Upper lobe of right lung (tissue), 1 donor: ENCODE measurements at places on chromosomes 13 and 19. TPM values are rescaled to one million over a fixed set of nuclear protein-coding genes. Genes with fewer than 3 reads are reported as not detected.

RELB gene
- total RNA-seq = 17.5 TPM

ERF gene
- 53.9 TPM for total RNA-seq

SRRM5 gene
- total RNA-seq = 0.29 TPM

PLPP2 gene
- 5.7 TPM for total RNA-seq

DNA sequence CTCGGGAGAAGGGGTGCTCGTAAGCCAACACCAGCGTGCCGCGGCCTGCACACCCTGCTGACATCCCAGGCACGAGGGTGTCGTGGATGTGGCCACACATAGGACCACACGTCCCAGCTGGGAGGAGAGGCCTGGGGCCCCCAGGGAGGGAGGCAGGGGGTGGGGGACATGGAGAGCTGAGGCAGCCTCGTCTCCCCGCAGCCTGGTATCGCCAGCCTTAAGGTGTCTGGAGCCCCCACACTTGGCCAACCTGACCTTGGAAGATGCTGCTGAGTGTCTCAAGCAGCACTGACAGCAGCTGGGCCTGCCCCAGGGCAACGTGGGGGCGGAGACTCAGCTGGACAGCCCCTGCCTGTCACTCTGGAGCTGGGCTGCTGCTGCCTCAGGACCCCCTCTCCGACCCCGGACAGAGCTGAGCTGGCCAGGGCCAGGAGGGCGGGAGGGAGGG is 2.4 kb downstream of the IZUMO4 start:
- H3K36me3 ChIP-seq = peaks cover 38% of the 10 kb centered on the region
- H3K27me3 ChIP-seq = no peaks in the 10 kb centered on the region
- H3K27ac ChIP-seq = no peak overlapping the region
- no peak for DNase-seq
- H3K4me3 ChIP-seq = no peak overlapping the region

DNA sequence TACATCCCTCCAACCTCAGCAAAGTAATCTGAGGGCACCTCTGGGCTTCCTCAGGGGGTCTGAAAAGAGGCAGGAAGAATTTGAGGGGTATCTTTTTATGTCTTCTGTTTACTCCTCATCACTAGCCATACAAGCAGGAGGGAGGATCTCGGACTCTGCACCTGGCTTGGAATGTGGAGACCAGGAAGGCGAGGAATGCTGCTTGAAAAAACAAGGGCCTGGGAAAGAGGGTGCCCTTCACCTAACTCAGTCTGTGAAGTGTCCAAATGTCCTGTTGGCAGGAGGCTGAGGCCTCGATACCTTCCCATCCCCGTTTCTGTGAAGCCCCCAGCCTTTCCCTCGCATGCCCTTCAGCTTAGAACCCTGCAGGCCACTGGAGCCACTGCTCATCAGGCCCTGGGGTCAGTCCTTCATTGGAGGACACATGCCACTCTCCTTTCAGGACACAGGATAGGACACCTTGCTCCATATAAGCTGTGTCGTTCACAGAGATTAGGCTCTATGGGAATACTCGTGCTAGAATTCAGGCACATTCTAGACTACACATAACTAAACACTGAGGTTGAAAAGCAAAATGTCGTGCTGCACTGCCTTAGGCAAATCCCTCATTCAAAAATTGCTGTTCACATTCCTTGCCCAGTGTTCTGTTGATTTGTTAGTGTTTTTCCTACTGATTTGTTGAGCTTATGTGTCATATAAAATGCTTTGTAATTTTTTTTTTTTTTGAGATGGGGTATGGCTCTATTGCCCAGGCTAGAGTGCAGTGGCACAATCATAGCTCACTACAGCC is 49.7 kb downstream of the ESD start:
- peaks cover 43% of the 10 kb centered on the region for H3K36me3 ChIP-seq
- H3K4me3 ChIP-seq = no peak overlapping the region
- peaks cover 4% of the 10 kb centered on the region for H3K4me1 ChIP-seq
- no peak overlapping the region for H3K27ac ChIP-seq
- H3K27me3 ChIP-seq = no peaks in the 10 kb centered on the region

- H3K4me3 ChIP-seq = no peak overlapping the region
- H3K27me3 ChIP-seq = no peaks in the 10 kb centered on the region
- H3K27ac ChIP-seq = no peak overlapping the region
Observed at GRCh38 chr13:50531917-50532899, 311.3 kb downstream of the DLEU7 start.

- no peaks in the 10 kb centered on the region for H3K36me3 ChIP-seq
- no peak overlapping the region for H3K27ac ChIP-seq
Observed at GRCh38 chr13:111610081-111610480, 289.6 kb downstream of the TEX29 start.

- peak; percentile 60 for DNase-seq
- H3K4me3 ChIP-seq = no peak overlapping the region
- peak overlapping the region; percentile 18 for H3K27ac ChIP-seq
- H3K4me1 ChIP-seq = peaks cover 14% of the 10 kb centered on the region
- no peaks in the 10 kb centered on the region for H3K27me3 ChIP-seq
- H3K36me3 ChIP-seq = peaks cover 32% of the 10 kb centered on the region
Observed at GRCh38 chr13:113546571-113547237, 37.8 kb upstream of the TFDP1 start.

DNA sequence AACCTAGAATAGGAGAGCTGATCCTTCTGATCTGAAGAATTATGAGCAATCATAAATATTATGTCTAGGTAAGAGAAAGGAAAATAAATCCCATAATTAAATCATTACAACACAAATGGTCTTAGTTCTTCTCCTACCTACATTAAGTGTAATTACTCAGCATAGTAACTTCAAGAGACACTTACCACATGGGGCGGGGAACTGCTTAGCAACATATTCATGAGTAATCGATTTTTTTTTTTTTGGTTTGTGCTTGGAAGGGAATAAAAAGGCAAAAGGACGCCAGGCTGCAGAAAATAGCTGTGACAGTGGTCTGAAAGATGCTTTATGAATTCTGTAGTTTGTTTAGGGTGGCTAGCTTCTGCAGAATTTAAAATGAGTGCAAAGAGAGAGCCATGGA is 103.3 kb upstream of the HTR2A start:
- H3K27ac ChIP-seq = no peak overlapping the region
- H3K4me1 ChIP-seq = no peaks in the 10 kb centered on the region
- H3K27me3 ChIP-seq = no peaks in the 10 kb centered on the region
- no peak overlapping the region for H3K4me3 ChIP-seq

- H3K36me3 ChIP-seq = no peaks in the 10 kb centered on the region
- H3K4me1 ChIP-seq = peaks cover 37% of the 10 kb centered on the region
- no peak overlapping the region for H3K4me3 ChIP-seq
- H3K27me3 ChIP-seq = no peaks in the 10 kb centered on the region
Observed at GRCh38 chr19:44692379-44692721, 6.6 kb upstream of the CEACAM16 start.

DNA sequence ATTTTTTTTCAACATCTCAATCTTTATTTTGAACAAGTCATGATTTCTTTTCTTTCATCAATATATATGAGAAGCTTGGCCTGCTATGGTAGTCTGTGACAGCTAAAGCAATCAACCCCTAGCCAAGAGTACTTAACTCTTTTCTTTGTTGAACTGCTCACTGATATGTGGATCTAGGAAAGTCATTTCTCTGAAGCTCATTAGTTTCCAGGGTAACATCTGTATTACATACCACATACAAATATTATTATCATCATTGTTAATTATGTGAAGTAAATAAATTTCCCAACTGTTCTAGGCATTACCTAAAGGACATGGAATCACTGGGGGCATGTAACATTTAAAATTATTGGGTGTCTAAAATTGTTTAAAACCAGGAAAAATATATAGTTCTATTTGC is 267.3 kb downstream of the DCT start:
- H3K4me3 ChIP-seq = no peak overlapping the region
- no peaks in the 10 kb centered on the region for H3K36me3 ChIP-seq
- H3K27me3 ChIP-seq = no peaks in the 10 kb centered on the region
- no peak overlapping the region for H3K27ac ChIP-seq
- DNase-seq = no peak

- no peak for DNase-seq
- peaks cover 67% of the 10 kb centered on the region for H3K36me3 ChIP-seq
- H3K4me1 ChIP-seq = peaks cover 60% of the 10 kb centered on the region
- no peaks in the 10 kb centered on the region for H3K27me3 ChIP-seq
- H3K4me3 ChIP-seq = no peak overlapping the region
Observed at GRCh38 chr19:11191273-11191755, 6.0 kb downstream of the KANK2 start.

DNA sequence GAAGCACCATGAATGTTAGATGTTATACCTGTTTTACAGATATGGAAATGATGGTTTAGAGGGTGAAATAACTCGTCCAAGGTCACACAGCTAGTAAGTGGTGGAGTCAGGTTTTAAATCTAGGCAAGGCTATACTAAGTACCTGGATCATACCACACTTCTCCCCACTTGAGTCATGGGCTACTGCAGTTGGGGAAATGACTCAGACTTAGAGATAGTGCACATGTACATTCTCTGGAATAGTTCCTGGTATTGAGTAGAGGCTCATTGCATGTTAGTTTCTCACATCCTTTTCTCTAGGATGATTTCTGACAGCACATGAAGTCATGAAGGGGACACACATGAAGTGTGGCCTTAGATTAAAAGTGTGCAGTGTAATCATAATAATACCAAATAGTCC is 76.2 kb upstream of the TNFSF11 start:
- H3K4me1 ChIP-seq = no peaks in the 10 kb centered on the region
- H3K36me3 ChIP-seq = no peaks in the 10 kb centered on the region
- no peak for DNase-seq
- peaks cover 3% of the 10 kb centered on the region for H3K27me3 ChIP-seq
- no peak overlapping the region for H3K4me3 ChIP-seq

DNA sequence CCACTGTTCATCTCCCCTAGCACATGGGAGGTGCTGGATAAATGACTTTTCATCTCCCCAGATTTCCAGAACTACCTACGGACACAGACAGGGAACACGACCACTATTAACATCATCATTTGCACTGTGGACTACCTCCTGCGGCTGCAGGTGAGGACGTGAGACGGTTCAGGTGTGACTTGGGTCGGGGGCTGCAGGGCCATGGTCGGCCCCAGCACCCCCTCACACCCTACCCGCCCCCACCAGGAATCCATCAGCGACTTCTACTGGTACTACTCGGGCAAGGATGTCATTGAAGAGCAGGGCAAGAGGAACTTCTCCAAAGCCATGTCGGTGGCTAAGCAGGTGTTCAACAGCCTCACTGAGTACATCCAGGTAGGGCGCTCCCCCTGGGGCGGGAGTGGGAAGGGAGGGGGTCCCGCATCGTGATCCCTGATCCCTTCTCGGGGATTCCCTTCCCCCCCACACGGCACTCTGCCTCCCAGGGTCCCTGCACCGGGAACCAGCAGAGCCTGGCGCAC is 74.4 kb downstream of the MAP4K1 start:
- no peaks in the 10 kb centered on the region for H3K36me3 ChIP-seq
- peaks cover 19% of the 10 kb centered on the region for H3K4me1 ChIP-seq
- H3K27ac ChIP-seq = no peak overlapping the region
- DNase-seq = no peak
- H3K4me3 ChIP-seq = no peak overlapping the region

DNA sequence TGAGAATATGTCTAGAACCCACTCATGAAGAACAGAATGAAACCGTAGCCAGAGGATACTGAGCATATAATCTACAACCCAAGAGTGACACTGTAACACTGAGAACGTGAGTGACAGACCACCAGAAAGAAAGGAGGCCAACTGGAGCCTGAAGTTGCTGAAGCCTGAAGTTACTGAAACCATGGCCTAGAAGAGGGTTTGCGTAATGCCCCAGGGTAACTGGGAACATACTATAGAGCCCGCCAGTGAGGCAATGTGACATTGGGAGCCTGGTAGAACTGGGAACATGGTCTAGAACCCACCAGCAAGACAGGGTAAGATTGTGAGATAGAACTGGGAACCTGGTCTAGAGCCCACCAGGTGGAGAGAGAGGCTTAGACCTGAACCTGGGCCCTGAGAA is 15.5 kb upstream of the TNFSF14 start:
- H3K4me1 ChIP-seq = no peaks in the 10 kb centered on the region
- H3K4me3 ChIP-seq = no peak overlapping the region
- no peak overlapping the region for H3K27ac ChIP-seq
- DNase-seq = no peak
- no peaks in the 10 kb centered on the region for H3K27me3 ChIP-seq
- peaks cover 77% of the 10 kb centered on the region for H3K36me3 ChIP-seq

DNA sequence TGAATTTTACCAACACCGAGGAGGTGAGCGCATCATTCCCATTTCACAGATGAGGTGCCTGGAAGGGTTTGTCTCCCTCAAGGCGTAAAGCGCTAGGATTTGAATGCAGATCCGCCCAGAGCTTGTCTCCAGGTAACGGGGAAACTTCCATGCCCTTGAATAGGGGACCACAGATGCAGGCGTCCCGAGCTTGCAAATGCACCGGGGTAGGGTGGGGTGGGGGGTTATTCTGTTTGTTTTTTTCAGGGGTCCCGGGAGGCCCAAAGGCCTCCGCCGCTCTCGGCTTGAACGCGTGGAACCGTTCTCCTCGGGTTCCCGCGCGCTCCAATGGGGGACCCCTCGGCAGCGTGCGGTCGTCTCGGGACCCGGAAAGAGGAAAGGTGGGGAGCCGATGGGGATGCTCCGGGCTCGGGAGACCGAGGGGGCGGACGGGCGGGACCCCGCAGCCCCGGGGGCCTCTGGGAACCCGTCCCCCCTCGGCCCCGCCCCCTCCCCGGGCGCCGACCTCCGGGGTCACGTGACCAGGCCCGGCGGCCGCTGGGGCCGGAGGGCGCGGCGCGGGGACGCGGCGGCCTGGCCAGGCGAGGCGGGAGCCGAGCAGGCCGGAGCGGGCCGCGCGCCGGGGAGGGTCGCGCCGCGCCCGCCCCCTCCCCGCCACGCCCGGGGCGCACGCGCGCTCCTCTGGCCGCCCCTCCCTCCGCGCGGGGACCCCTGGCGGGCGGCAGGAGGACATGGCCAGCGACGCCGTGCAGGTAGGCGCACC is at the start of gene PKN1:
Gene PKN1, plus strand, starts transcription at position 516 of the 763 bp plus-strand sequence. Its CDS starts 216 bp downstream, at position 732.
- H3K27me3 ChIP-seq = no peaks in the 10 kb centered on the region
- peak; percentile 84 for DNase-seq
- peak within 1 kb of the TSS; percentile 86 for H3K27ac ChIP-seq
- peaks cover 28% of the 10 kb centered on the region for H3K4me1 ChIP-seq
- peak within 1 kb of the TSS; percentile 89 for H3K4me3 ChIP-seq

- H3K27me3 ChIP-seq = peaks cover 18% of the 10 kb centered on the region
- H3K4me1 ChIP-seq = no peaks in the 10 kb centered on the region
- no peaks in the 10 kb centered on the region for H3K36me3 ChIP-seq
- DNase-seq = no peak
- H3K27ac ChIP-seq = no peak overlapping the region
Observed at GRCh38 chr19:29514525-29515232, 11.1 kb upstream of the VSTM2B start.

DNA sequence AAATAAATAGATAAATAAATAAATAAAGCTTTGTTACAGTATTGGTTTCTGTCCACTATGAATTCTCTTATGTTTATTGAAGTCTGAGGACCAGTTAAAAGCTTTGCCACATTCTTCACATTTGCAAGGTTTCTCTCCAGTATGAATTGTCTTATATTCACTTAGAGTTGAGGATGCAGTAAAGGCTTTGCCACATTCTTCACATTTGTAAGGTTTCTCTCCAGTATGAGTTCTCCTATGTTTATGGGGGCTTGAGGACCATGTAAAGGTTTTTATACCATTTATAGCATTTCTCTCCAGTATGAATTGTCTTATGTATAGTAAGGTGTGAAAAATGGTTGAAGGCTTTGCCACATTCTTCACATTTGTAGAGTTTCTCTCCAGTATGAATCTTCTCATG is 168.3 kb downstream of the ZNF737 start:
- H3K27ac ChIP-seq = no peak overlapping the region
- DNase-seq = no peak
- no peaks in the 10 kb centered on the region for H3K27me3 ChIP-seq
- H3K36me3 ChIP-seq = no peaks in the 10 kb centered on the region
- H3K4me3 ChIP-seq = no peak overlapping the region
